GM23248 (cell line): ENCODE measurements at places on chromosomes 2 and 18. TPM values are rescaled to one million over a fixed set of nuclear protein-coding genes. Genes with fewer than 3 reads are reported as not detected.

DNA sequence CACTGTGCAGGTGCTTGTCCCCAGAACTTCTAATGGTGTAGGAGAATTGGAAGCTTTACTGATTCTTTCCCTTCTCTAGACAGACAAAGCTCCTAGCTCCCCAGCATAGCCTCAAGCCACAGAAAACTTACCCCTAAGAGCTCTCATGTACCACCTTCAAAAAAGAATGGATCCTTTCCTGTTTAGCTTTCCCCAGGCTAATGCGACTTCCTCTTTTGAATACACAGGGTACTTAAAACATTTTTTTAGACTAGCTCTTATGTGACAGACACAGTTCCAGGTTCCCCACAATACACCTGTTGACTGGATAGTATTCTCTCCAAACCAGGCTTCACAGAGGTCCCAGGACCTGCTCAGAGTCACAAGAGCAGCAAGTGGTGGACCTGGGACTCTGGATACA lies 8.3 kb downstream of the CTAGE1 start:
- no peak for DNase-seq

DNA sequence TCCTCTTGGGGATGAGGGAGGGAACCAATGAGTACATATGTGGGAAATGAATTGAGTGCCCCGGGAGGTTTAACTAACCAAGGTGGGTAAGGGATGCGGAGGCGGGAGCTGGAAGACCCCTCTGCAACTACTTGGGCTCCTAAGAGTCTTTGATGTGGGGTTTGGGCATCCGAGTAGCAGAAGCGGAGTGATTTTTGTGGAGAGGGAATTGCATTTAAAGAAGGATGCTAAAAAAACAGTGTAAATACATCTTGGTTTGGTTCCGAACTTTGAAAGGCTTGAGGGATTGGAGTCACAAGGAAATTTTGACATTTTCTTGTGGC lies 215.7 kb downstream of the MCFD2 start:
- peak; percentile 52 for DNase-seq

GRCh38 chr2:173862612-173863217 lies 102.5 kb downstream of the SP3 start:
- no peak for DNase-seq

Gene ALKAL2
- not detected in 2 replicates for total RNA-seq

- DNase-seq: peak; percentile 41
Measured at GRCh38 chr2:148282201-148282600, 261.3 kb downstream of the MBD5 start.

GRCh38 chr2:54940723-54941122 lies 109.5 kb downstream of the RTN4 start:
- DNase-seq: no peak

DNA sequence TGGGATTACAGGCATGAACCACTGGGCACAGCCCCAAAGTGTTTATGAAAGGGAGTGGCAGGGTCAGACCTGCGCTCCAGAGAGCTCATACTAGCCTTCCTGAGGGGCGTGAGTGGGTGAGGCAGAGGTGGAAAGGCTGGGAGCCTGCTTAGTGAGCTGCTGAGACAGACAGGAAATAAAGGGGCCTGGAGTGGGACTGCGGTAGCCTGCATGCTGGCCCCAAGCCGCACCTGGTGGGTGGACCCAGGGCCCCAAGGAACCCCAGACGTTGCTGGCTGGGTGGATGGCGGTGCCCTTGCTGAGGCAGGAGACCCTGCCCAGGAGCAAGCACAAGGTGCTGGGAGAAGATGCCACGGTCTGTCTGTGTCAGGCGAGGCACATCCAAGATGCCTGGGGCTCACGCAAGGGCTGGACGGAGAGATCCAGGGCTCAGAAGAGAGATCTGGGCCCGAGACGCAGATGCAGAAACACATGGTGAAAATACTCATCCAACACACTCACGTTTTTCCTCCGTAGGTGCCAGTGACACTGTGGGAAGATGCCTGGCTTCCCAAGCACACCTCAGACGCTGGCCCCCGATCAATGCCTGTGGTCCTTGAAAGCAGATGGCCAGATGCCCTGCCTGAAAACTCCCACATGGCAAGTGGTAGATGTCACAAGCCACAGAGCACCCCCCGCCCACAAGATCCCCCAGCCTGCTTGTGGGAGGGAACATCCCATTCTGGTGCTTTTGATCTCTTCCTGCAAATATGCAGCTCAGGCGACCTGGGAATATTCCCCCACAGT lies 151.1 kb downstream of the GLI2 start:
- DNase-seq: no peak

Gene CIB4
- total RNA-seq: not detected in 2 replicates

- DNase-seq: no peak
Measured at GRCh38 chr18:36185157-36185556, 2.1 kb upstream of the MOCOS start.

DNA sequence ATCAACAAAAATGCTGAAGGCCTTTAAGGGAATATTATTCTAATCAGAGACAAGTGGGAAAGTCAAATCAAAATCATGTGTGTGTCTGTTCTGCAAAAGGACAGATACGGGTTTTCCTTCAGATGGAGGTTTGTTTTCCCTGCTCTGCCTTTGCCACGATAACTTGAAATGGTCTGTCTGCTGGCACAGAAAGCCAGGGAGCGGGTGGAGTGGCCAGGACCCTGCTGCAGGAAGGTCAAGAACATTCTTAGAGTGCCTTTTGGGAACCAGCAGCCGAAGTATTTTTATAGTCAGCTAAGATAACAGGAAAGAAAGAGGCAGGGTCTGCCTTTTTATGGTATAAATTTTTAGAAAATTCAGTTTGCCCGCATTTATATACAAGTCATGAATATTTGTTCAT lies 234.2 kb downstream of the LTBP1 start:
- DNase-seq: no peak

Gene NT5DC4
- not detected in 2 replicates for total RNA-seq

Gene CCBE1
- 11.4 and 16.6 TPM in 2 replicates for total RNA-seq

- no peak for DNase-seq
Measured at GRCh38 chr18:68948622-68949021, 150.7 kb downstream of the CCDC102B start.

DNA sequence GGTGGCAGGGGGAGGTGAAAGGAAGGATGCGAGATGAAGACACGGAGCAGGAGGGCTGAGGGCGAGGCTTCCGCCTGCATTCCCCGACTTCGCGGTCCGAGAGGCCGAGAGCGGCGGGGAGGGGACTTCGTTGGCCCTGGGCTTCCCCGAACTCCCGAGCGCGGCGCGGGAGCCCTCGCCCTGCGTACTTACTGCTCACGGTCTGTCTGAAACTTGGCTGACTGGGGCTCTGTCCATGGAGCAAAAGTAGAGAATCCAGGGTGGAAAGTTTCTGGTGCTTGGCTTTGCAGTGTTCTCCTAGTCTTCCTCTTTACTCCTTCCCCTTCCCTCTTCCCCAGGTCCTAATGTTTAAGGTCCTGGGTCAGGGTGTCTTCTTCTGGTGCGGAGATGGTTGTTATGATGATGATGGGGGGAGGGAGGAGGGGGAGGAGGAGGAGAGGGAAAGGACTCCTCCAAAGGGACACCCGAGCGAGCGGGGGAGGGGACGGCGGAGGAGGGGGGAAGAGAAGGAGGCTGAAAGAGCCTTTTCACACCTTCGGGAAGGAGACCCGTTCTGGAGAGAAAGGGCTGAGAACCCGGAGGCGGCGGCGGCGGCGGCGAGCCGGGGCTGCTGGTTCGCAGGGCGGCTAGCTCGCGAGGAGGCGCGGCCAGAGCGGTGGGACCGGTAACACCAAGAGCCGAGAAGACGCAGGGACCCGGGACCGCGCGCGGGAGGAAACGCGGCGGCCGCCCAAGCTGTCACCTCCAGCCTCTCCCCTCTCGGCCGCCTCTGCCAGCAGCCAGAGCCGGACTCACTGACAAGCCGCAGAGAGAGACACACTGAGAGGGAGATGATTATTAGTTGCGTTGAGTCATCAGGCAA lies at the start of gene SATB2:
SATB2 (minus strand) TSS at position 793 of the 862 bp plus-strand sequence. CDS start 1,902 bp downstream, outside the sequence.
- DNase-seq: peak; percentile 90

Gene STON1
- 4.9 and 5.6 TPM in 2 replicates for total RNA-seq

Gene ACKR3
- 6.1 and 10.1 TPM in 2 replicates for total RNA-seq

GRCh38 chr18:13136904-13137669 lies 81.5 kb upstream of the LDLRAD4 start:
- DNase-seq: peak; percentile 56

DNA sequence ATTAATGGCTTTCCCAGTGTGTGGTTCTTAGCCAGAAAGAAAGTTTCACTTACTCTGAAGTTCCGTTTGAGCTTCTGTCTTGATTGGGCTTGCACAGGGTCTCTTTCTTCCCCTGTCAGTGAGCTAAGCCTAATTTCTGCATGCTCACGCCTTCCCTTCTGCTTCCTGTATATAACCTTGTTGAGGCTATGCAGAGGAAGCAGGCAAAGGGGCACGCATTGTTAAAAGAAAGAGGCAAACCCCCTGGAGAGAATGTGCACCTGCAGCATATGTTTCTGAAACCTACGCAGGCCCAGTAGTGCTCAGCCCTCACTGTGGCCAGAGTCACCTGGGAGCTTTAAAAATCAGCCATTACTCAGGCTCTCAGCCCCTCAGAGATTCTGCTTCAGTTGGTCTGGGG lies 14.5 kb upstream of the PLA2R1 start:
- no peak for DNase-seq

DNA sequence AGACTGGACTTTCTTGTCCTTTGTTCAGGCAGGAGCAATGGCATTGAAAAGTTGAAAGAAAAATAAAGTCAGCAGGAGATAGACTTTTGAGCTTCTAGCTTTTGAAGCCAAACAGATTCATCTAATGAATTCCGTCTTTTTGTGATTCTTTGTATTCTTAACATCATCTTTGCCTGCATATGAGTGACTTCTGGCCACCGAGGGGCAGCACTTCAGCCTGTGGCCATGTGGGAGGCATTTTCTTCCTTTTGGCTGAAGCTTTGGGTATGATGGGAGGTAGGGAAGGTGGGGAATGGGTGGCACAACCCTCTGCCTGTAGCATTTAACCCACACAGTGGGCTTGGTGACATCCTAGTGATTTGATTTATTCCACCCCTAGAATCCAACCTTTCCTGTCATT lies 220.6 kb downstream of the SETBP1 start:
- no peak for DNase-seq

Gene QPCT
- 37.4 and 37.5 TPM in 2 replicates for total RNA-seq

- no peak for DNase-seq
Measured at GRCh38 chr2:123732563-123732962, 292.5 kb upstream of the CNTNAP5 start.

DNA sequence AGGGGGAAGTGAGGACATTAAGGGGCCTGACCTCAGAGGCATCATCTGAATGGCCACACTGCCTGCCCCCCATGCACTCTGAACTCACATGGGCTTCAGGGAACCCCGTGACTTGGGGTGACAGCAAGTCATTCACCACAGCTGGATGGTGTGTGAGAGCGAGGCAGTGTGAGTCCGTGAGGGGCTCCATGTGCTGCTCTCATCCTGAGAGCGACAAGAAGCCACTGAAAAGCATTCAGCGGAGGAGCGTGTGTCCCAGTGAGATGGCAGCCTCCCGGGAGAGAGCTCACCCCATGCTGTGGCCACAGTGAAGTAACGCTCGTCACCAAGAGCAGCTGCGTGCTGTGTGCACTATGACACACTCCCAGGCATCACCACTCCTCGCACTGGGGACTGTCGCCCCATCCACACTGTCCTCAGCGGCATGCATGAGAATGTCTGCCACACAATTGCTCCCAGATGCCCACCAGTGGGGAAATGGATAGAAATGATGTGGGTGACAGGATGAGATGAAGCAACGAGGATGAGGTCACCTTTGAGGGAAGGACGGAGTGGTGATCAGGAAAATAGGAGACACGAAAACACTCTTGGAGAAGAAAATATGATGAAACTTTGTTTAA lies 213.0 kb upstream of the RAB6C start:
- peak; percentile 43 for DNase-seq

GRCh38 chr2:22518641-22519040 lies 866.3 kb upstream of the KLHL29 start:
- DNase-seq: no peak

GRCh38 chr18:61596296-61596695 lies 263.1 kb downstream of the CDH20 start:
- DNase-seq: peak; percentile 53

DNA sequence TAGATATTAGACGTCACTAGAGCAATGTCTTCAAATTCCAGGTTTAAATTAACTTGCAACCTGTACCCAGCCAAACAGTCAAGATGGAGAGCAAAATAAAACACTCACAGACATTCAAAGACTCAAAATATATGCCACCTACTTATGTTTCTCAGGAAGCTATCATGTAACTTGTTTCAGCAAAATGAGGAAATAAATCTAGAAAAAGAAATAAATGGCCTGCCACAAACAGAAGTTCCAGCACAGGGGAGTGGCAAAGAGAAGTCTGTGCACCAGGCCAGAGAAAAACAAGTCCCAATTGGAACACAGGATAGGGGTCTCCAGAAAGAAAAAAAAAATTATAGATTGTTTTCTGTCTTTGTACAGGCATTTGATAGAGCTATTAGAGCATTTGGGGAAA lies 96.7 kb downstream of the LRP2 start:
- no peak for DNase-seq

GRCh38 chr2:33670392-33670937 lies 71.4 kb upstream of the FAM98A start:
- DNase-seq: peak; percentile 5

DNA sequence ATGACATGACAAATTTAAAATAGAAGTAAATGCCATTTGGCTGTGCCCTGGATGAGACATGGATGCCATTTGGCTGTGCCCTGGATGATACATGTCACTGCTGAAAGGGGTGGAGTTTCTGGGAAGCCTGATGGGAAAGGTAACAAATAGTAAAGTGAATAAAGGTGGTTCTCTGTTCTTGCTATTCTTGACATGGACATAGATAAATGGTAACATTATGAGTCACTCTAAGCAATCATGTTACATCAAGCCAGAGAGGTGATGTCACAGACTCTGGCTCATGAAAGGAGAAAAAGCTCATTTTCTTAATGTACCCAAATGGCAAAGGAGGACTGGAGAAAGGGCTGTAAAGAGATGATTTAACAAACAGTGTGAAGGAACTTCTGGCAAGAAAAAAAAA lies 86.4 kb downstream of the EML6 start:
- peak; percentile 79 for DNase-seq

Gene TTC27
- total RNA-seq: 12.6 and 13.3 TPM in 2 replicates

Gene MPV17
- total RNA-seq: 91.0 and 94.0 TPM in 2 replicates

Gene UGT1A5
- total RNA-seq: not detected in 2 replicates

DNA sequence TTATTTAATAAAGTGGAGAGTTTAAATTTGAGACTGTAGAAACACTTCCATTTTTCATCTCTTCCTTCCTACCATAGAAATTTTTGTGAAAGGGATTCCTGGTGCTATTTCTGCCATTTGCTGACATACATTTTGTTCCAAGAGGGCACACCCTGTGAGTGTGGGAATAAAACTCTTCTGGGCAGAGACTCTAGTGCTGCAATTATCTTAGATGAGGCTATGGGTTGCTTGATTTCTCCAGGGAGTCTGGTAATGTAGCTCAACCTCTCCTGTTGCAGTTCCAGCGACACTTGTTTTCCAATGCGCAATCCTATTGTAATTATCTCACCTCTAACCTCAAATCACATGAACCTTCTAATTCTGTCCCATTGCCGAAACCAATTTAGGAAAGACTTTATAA lies 60.1 kb upstream of the ZSWIM2 start:
- no peak for DNase-seq

Gene FZD7
- total RNA-seq: 53.7 and 56.4 TPM in 2 replicates

- peak; percentile 89 for DNase-seq
Measured at GRCh38 chr2:28004086-28004485, 113.6 kb downstream of the BABAM2 start.
